Neural crest cell (in vitro differentiated cells): ENCODE measurements at places on chromosomes 4 and X.

GRCh38 chrX:53481093-53481492 is 46.9 kb upstream of the HSD17B10 start:
- no peak for DNase-seq

DNA sequence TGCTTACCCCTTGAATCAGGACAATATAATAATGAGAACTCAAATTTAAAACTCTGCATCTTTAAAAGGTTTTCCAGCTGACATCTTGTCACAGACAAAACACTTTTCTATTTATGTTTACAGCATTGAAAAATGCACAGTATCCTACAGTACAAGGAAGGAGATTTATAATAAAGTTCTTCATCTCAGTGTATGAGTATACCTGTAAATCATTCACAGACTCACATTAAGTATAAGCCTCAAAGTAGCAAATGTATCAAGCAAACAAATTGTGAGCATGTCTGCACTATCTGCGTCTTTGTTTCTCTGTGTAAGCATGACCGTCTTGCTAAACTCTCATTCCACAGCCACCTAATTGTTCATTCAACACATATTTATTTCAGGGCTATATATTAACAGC is 52.8 kb downstream of the PPP1R2C start:
- no peak for DNase-seq

- peak; percentile 60 for DNase-seq
Measured at GRCh38 chr4:52051615-52052474, 741 bp downstream of the SPATA18 start.

DNA sequence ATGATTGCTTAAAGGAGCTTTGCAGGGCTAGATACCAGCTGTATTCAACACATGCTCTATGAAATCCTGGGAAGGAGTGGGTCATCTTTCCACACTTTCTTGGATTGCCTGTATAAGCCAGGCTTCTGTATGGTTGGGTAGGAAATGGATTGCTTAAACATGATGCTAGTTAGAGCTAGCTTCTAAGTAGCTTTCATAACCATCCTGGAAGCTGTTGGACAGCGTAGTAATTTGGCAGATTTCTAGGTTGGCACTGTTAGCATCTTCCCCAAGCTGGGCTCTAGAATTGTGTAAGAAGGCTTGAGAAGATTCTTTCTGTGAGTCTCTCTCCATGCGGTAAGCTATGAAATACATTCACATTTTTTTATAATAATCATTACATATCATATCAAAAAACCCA is 127.3 kb downstream of the LINC00632 start:
- no peak for DNase-seq

- no peak for DNase-seq
Measured at GRCh38 chr4:185165605-185166063, 22.6 kb downstream of the SLC25A4 start.
